ENCODE measurements at places on chromosomes 11 and 22.

- no peak for DNase-seq
These were observed 40.2 kb downstream of the TBX1 start for GRCh38 chr22:19800761-19801244.

DNA sequence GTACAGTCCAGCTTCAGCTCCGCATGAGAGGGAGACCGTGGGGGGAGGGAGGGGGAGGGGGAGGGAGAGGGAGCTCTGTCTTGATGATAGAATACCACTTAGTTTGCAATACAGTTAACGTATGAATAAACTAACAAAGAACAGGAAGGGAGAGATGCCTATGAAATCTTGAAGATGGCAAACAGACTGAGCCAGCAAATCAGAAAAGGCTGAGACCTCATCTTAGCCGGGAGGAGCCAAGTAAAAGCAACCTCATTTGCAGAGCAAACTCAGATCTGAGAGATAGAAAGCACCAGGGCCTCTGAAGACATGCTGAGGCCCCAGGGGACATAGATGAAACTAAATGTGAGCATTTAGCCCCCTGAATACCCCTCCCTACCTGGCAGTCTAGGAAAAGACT lies 23.0 kb downstream of the APLP2 start:
- peak; percentile 30 for DNase-seq

GRCh38 chr22:42202669-42203068 lies 67.8 kb downstream of the TCF20 start:
- no peak for DNase-seq

DNA sequence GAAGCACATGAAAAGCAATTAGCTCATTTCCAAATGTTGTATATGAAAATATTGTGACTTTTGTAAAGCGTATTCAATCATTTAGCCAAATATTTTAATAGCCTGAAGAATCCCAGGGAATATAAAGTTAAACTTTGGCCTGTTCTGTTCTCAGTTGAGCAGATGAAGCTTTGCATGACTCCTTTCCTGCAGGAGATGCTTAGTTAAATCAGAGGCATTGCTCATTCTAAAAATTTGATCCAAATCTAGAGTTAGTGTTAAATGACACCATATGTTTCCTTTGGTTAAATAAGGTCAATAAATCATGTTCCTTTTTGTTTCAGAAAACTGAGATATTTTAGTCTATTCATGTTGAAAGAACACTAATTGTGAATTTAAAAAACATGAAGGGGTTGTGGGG lies 51.2 kb upstream of the BIRC3 start:
- DNase-seq, result no peak
